NCI-H226 (cell line): ENCODE measurements at places on chromosomes 2 and 18.

GRCh38 chr2:145524836-145525235, 1004.9 kb upstream of the ZEB2 start:
- DNase-seq, result no peak

DNA sequence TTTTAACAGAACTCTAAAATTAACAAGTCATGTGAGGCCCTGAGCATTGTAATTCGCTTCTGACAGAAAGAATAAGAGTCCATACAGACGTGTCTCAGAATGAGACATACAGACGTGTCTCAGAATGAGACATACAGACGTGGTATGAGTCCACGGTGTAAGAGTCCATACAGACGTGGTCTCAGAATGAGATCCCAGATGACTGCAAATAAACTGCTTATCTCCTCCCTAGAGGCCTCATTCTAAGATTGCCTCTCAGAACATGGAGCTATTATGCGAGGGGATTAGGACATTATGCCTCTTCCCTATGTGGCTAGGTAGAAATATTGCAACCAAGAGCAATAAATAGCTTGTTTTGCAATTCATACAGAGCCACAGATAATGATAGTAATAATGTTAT, 63.9 kb downstream of the NEB start:
- DNase-seq, result no peak

DNA sequence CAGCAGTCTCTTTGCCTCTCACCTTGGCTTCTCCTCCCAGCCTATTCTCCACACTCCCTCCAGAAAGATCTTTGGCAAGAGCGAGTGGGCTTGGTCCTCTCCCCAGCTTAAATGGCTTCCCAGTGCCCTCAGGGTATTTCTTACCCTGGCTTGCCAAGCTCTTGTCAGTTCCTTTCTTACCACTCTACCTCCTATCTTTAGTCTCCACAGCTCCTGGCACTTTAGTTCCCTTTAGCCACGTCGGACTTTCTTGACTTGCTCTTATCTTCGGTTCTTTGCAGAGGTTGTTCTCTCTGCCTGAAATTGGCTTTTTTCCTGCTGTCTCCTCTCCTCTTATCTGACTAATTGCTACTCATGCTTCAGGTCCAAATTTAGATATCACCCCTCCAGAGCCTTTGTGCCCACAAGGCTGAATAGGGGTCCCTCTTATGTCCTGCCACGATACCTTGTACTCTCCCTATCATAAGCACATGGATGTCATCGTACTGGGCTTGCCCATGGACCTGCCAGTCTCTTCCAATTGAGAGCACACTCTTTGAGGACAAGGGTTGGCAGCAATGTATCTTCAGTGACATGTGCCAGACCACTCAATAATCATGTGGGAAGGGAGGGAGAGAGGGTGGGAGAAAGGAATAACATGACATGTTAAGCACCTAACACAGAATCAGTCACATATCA, 131.7 kb upstream of the CTAGE1 start:
- peak; percentile 20 for DNase-seq

DNA sequence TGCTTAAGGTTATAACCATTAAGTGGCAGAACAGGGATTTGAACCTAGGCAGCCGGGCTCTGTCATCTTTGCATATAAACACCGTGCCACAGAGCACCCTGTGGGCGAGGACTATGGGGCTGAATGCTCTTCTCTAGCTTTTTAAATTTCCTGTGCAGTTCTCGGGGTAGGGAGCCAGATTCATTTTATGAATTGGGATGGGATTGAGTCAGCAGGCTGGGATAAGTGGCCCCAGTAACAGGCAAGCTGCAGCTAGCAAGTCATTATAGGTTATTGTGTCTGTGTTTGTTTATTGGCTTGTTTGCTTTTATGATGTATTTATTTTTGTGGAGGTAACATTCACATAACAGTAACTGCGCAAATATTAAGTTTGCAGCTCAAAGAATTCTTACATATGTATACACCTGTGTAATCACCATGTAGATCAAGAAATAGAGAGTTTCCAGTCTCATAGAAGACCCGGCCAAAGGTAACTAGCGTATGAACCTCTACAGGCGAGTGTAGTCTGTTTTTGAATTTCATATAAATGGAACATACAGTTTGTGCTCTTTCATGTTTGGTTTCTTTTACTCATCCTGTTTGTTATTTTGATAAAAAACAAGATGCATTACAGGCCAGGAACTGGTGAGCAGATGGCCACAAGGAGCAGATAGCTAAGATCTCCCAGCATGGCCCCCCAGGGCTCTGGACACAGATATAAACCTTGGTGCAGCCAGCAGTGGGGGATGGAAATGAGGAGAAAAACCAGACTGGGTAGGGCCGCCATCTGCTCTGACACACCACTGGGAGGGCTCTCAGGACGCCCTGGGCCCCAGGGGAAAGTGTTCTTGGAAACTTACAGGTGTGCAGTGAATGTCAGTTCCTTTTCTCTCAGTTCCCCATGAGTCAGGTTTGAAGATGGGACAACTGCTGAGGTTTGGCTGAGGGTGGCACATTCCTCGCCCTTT, 49.2 kb upstream of the GPR155 start:
- DNase-seq, result no peak

GRCh38 chr2:114609801-114610200, 167.4 kb downstream of the DPP10 start:
- no peak for DNase-seq
